ENCODE measurements at places on chromosomes 7 and 10.
A peak's percentile ranks its signal among the peaks of the same experiment; 100 is the strongest.

DNA sequence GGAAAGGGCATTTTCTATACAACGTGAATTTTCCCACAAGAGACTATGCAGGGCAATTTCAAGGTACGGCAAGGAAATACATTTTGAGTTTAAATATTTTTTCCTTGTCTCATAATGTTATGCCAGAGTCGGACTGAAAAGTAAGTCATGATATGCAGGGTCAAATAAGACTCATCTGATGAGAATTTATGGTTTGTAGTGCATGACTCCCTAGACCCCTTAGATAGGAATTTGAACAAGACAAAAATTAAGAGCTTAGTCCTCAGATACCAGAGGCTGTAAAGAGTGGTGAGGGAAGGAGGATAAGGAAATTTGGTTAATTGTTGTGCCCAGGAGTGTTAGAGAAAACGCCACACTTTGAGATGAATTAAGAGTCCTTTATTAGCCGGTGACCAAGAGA lies 616.6 kb downstream of the XPNPEP1 start:
- DNase-seq: no peak

DNA sequence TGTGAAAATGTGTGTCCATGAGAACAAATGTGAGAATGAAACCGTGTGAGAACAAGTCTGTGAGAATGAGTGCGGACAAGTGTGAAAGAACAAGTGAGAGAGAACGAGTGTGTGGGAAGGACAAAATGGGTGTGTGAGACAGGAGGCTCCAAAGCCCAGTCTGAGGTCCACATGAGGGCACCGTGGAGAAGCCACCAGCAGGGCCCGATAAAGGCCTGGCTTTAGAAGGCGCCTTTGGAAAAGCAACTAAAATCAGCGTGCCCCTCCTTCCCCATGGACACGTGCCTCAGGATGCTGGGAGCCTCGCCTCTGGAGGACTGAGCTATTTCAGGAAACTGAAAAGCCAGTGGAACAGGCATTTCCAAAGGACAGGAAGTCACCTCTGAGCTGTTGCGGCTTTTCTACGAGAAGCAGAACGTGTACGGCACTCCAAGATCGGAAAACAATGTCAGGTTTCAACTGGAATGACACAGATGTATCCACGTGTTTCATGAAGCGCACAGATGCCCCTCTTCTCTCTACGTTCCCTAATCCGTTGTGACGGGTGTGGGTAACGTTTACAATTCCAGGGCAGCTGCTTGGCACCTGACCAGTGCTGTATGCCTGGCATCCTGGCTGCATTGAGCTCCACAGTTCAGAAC lies 46.4 kb downstream of the ESYT2 start:
- DNase-seq: no peak

DNA sequence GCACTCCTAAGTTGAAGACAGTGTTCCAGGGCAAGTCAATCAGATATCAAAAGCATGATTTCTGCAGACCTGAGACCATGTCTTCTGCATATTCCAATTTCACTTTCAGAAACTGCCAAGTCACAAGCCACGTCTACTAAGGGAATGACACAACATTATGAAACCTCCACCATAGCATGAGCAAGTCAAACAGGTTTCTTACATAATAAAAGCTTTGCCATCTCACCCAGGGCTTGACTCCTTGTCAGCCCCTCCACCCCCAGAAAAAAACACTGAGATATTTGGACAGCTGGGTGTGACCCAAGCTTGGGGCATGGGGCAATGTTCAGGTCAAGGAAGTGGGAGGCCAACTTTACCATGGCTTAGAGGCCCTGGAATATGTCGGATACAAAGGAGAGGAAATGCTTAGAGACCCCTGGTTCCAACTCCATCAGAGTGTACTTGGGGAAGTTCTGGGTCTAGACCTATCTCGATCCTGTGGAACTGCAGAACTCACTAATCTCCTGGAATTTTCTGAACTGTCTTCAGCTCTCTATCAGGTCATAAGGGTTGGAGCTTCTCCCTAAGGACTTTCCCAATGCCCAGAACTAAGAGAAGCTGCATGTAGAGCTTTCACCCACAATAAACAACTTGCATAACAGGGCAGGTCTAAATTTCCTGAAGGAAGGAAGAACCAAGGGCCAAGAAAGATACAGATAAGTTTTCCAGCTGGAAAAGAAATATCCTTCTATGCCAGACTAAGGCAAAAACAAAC lies 80.6 kb upstream of the NAMPT start:
- no peak for DNase-seq

DNA sequence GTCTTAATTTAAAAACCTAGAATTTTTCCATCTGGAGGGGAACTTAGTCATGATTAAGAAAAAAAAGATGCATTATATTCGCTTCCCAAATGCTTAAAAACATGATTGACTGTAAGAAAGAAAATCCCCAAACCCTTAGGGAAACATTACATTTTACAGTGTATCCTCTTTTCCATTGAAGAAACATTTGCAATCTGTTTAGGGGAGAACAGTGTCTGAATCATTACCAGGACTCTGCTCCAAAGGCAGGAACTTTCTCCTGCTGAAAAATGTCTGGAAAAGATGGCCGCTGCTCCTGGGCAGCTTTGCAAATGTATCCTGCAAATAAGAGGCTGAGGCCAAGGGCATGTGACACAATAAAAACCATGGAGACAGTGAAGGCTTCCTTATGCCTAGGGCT lies 173.7 kb downstream of the BUB3 start:
- no peak for DNase-seq

- peak; percentile 28 for DNase-seq
Measured at GRCh38 chr7:2138146-2138765, 94.5 kb downstream of the MAD1L1 start.

DNA sequence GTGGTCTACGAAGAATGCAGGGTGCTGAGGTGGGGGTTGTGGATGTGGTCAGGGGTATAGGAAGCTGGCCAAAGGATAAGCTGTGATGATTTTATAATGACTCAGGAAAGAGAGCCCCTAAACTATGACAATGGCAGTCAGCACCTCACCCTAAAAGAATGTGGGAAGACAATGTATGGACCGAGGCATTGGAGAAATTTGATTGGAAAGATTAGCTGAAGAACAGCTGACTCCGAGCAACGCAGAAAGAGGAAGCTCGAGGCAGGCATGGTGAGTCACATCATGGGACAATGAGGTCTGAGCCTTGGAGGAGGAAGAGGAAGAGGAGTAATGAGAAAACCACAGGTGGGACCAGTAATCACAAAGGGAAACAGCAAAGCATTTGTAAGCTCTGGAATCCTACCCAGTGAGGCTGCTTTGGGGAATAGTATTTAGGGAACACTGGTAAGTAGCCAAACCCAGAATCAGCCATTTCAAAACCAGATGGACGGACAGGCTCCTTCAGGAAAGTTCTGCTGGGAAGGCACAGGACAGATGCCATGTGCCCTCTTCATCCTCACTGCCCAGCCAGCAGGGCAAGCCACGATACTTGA lies 295.4 kb downstream of the PRPF18 start:
- DNase-seq: peak; percentile 4

GRCh38 chr10:126041804-126042231 lies 145.5 kb downstream of the FANK1 start:
- DNase-seq: peak; percentile 74

GRCh38 chr10:70418229-70418628 lies 14.3 kb downstream of the EIF4EBP2 start:
- no peak for DNase-seq

DNA sequence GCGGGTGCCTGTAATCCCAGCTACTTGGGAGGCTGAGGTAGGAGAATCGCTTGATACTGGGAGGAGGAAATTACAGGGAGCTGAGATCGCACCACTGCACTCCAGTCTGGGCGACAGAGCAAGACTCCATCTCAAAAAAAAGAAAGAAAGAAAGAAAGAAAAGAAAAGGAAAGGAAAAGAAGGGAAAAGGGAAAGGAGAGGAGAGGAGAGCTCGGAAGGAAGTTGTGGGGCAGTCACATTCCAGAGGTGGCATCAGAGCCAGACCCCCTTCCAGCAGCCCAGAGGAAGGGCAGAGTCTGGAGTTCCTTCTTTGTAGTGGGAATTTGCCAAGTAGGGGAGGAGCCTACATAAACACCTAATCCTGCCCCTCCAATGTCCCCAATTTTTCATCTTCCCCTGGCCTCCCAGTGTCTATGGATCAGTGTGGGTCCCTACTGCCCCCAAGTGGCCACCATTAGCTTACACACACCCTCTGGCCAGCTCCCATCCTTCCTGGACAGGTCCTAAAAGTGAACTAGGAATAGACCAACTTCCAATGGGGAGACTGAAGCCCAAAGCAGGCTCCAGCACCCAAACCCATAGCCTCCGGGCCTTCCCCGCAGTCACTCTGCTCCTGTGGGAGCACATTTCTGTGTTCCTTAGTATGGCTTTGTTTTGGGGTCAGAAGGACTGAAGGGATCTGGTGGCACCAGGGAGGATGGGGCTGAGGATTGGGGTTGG lies 39.6 kb upstream of the HSPB1 start:
- peak; percentile 17 for DNase-seq

GRCh38 chr7:28142650-28143049 lies 37.9 kb downstream of the JAZF1 start:
- no peak for DNase-seq

GRCh38 chr7:148944935-148945934 lies 61.1 kb upstream of the EZH2 start:
- no peak for DNase-seq

DNA sequence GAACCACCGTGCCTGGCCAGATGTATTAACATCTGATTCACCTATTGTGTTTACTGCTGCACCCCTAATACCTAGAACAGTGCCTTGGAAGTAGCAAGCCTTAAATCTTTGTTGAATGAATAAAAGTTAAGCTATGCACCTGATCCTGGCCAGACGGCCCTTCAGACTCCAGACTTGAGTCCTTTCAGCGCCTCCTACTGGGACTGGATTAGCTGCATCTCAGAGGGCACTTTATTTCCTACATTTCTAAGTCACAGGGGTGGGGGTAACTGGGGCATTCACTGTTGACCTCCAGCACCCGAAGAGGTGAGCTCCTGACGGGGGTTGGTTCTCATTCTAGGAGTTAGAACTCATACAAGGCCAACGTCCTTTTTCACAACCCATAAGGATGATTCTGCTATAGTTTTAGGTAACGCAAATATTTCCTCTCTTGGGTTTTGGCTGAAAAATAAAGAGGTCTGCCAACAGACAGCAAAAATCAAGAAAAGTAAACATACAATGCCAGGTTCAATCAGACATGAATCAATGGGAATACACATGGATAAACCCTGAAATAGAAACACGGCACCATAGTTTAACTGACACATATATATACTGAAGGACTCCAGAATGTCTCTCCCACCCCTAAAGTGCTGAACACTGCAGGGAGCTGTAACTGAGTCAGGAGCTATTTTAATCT lies 48.0 kb upstream of the DLG5 start:
- no peak for DNase-seq

- no peak for DNase-seq
Measured at GRCh38 chr7:74405899-74406512, 47.7 kb upstream of the GTF2IRD1 start.

- DNase-seq: no peak
Measured at GRCh38 chr7:144735505-144736276, 100.2 kb downstream of the TPK1 start.

GRCh38 chr10:113709221-113709838 lies 29.6 kb downstream of the CASP7 start:
- DNase-seq: no peak

GRCh38 chr10:48449501-48450232 lies 143.2 kb downstream of the MAPK8 start:
- no peak for DNase-seq

- no peak for DNase-seq
Measured at GRCh38 chr7:95509199-95509598, 23.5 kb downstream of the ASB4 start.

GRCh38 chr10:103193107-103193819 lies at the start of gene NT5C2:
NT5C2 (minus strand) TSS chr10:103193272; CDS start chr10:103174958, 18,314 bp downstream.
- peak; percentile 66 for DNase-seq

Data from CD4-positive, alpha-beta T cell treated with Interleukin-15 for 4 hours (primary cell).